Activated naive CD4-positive, alpha-beta T cell (primary cell): ENCODE measurements at places on chromosomes 13 and 19.

DNA sequence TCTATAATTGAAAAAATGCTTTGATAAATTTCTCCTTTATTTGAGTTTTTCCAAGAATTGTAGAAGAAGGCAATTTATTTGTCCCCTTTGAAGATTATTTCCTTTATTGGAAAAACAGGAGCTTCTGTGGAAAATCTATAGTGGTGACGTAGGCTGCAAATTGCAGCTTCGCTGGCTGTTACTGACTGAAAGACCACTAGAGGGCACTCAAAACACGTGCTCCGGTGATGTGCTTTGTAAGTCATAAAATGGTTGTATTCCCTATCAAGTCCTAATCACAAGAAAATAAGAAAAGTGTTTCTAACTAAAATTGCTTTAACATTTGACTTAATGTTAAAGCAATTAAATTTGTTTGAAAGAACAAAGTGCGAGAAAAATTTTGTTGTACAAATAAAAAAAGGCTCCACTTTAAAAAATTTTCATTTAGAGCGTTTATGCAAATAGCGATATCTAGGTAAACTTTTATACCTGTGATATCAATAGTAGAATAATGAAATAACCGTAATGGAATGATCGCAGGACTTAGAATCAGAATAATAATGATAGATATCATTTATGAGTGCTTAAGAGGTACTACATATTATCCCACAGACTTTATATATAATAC is 638.2 kb upstream of the SPRY2 start:
- DNase-seq = no peak

DNA sequence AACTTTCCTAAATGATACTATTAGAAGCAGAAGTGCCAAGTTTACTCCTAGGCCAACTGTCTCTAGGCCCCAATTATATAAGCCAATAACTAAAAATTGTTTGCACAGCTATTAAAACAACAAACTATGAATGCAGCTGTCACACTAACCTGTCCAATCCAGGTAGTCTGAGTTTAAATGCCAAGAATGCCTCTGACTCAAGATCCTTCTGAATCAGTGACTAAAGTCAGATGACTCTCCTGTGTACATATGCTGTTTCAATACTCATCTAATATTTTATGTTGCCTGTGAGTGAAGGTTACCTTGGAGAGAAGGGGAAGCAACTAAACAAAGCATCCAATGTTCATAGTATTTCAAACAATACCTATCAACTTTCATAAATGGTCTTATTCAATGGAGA is 257.0 kb downstream of the ENOX1 start:
- no peak for DNase-seq

DNA sequence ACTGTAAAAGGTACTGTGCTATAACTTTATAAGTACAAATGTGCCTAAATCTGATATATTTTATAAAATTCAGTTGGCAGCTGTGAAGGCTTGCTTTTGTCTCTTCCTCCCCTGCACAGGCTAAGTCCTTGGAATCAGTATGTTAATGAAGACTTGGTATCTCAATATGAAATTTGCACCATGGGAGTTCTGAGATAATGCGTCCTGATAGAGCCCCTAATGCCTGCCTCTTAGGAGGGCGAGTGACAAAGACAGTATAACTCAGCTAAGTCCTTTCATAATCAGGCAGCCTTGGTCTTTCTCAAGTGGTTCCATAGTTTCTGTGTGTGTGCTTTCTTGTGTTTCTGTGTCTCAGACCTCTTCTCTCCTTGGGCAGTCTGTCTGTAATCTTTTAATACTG is 14.7 kb downstream of the LRCH1 start:
- no peak for DNase-seq

- no peak for DNase-seq
Measured at GRCh38 chr13:23586336-23586735, 16.1 kb downstream of the TNFRSF19 start.

- no peak for DNase-seq
Measured at GRCh38 chr19:49356382-49356781, 5.8 kb downstream of the TEAD2 start.

DNA sequence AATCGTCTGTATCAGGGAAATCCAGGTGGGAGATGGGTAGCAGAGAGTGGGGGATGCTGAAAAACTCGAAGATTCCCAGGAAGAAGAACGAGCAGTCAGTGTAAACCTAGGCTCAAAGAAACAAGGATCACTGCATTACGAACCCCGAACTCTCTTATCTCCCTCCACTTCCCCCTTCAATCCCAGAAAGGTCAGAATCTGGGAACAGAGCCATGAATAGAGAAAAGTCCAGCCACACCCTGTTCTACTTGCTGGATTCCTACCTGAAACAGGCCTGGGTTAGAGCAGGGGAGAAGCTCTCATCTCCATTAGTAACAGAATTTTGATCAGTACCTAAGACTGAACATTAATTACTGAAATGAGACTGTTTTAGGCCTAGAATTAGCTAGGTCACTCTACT is 24.4 kb downstream of the EPSTI1 start:
- no peak for DNase-seq

DNA sequence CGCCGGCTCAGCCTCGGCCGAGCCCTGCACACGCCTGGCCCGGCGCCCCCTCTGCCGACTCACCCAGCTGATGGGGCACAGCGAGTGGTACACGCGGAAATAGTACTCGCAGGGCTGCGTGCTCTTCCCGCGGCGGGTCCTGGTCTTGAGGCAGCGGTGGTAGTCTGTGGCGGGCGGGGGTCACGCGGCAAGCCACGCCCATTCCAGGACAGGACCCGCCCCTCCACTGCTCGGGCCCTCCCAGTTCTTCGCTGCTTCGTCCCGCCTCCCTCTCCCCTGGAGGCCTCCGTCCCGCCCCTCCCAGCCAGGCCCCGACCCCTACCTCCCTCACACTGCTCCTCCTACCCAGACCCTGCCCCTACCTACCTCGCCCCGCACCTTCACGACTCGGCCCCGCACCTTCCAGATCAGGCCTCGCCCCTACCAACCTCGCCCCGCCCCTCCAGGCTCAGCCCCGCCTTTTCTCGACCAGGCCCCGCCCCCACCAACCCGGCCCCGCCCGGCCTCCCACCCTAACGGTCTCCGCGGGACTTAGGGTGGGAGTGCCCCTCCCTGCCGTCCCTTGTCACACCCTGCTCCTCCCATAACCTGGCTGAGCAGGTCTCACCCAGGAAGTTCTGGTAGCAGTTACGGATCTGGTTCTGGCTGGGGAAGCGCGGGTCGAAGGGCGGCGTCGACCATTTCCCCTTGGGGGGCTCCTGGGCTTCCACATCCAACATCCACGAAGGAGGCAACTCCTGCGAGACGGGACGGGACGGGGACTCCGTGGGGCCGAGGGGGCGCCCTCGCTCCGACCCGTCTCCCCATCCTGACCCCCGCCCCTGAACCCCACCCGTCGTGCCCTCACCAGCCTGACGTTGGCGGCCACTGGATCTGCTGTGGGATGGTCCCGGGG is 469 bp downstream of the COX6B2 start:
- peak; percentile 55 for DNase-seq

- no peak for DNase-seq
Measured at GRCh38 chr13:95128045-95128643, 173.1 kb downstream of the ABCC4 start.

DNA sequence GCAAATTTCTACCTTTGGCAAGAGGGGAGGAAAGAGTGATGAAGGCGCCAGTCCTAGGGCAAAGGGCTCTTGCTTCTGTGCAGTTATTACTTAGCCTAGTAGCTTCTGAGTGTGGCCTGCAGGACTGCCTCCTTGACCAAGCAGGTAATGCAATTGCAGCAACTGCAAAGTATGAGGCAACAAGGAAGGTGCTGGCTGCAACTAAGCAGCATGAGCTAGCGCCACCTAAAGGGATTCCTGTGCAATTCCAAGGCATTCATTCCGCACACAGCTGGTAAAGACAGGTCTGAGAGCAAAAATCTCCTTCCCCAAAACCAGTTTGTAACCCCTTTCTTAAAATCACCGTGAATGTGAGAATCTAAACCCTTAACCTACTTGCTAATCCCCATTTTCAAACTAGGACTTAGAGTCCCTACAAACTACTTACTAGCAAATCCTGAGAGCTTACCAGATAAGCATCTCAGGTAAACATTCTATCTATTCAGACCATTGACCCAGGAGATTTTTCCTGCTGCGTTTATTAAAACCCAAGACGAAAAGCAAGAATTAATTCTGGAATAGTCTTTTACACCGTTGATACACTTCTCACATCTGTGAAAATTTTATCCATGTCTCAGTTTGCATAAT is 62.9 kb downstream of the DCT start:
- DNase-seq = no peak

GRCh38 chr13:28415994-28416421 is 78.9 kb downstream of the FLT1 start:
- no peak for DNase-seq

DNA sequence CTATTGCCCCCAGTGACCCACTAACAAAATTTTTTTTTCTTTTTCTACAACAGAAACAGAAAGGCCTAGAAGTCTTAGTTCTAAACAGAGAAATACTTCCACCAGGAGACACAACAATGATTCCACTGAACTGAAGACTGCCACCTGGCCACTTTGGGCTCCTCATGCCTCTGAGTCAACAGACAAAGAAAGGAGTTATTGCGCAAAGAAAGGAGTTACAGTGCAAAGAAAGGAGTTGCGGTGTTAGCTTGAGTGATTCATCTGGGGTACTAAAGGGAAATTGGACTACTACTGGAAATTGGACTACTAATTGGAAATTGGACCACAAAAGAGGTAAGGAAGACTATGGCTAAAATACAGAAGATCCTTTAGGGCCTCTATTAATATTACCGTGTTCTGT is 116.6 kb downstream of the PCDH17 start:
- DNase-seq = no peak

DNA sequence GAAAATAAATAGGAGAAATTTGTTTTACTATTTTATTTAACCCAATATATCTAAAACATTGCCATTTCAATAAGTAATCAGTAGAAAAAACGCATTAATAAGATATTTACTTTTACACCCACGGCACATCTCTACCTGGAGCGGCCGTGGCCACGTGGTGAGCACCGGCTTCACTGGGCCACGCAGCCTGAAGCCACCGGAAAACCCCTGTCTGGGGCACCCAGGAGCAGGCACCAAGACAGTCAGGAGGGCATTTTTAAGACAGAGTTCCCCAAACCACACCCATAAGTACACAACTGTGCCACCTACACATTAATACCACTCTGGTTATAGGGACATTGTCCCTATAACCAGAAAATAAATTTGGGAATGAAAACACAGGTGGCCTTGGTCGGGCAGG is 80.9 kb downstream of the SPACA7 start:
- no peak for DNase-seq

DNA sequence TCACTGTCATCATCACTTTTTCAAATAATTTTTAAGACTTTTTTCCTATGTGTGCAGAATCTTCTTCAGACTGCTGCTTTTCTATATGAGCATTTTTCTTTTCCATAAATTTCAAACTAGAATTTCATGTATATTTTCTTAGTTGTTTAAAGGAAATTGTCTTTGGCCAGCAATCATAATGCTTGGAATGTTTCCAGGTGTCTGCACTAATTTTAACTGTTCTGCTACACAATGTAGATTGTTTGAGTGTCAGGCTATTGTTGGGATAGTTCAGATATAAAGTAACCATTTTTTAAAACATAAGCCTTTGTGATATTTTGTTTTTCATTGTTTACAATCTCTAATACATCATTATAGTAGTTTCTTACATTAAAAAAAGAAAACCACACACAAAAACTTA is 1418.5 kb downstream of the EFNB2 start:
- no peak for DNase-seq

- no peak for DNase-seq
Measured at GRCh38 chr13:105847527-105848291, 687.8 kb downstream of the EFNB2 start.

DNA sequence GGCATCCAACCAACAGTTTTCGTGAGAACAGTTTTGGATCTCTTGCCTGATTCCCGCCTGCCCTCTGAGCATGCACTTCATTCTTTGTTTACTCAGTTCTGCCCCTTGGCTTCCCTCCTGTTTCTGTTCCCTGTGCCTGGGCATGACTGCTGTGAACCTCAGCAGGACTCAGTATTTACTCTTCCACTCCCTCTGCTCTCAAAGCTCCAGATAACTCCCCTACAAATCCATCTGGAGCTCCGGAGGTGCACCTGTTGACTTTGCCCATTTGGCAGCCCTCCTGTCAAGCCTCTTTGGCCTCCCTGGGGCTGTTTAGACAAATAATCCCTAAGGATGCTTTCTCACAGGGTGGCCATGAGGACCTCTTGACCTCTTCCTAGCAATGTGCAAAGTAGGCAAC is 34.2 kb upstream of the ARGLU1 start:
- DNase-seq = no peak

DNA sequence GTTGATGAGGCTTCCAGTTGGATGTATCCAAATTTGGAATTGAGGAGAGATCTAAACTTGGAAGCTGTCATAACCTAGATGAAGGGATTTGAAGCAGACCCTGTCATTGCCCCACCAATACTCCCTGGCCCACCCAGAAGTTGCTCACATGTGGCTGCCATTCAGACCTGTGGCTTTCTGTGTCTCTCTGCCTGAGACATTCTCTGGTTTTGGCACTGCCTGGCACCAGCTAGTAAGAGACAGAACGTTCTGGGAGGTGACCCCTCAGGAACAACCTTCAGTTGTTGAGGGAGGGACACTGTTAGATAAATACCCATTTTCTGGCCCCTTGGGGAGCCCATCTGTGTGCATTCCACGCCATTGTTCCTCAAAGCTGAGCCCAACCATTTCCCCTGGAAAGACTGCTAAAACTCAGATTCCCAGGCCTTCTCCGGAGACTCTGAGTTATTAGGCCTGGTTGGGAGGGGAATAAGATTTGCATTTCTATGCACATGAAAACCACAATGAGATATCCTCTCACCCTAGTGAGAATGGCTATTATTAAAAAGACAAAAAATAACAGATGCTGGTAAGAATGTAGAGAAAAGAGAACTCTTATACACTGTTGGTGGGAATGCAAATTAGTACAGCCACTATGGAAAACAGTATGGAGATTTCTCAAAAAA is 290.4 kb downstream of the TSHZ3 start:
- DNase-seq = no peak

DNA sequence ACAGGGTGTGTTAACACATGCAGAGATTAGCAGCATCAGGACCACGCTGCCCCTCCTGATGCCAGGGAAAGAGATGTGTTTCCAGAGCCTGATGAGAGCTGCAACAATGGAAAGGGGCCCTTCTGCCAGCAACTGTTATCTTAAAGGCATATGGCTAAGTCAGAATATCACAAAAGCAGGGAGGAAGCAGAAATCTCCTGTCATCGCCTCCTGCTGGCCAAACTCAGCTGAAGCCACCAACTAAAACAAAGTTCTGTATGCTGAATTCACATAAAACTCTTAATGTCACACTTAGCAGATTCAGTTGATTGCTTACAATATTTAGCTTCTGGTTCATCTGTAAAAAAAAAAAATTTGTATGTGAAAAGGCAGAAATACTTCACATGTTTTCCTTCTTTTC is 178.2 kb downstream of the GPC5 start:
- DNase-seq = no peak

GRCh38 chr19:12867120-12868099 is 13.8 kb downstream of the DNASE2 start:
- DNase-seq = no peak

- no peak for DNase-seq
Measured at GRCh38 chr13:101417043-101417406, 717 bp upstream of the NALCN start.

- no peak for DNase-seq
Measured at GRCh38 chr13:27659145-27659865, 37.6 kb downstream of the POLR1D start.

GRCh38 chr13:112709825-112710783 is 20.3 kb downstream of the ATP11A start:
- no peak for DNase-seq

GRCh38 chr19:5154129-5154798 is 185.4 kb downstream of the KDM4B start:
- DNase-seq = peak; percentile 48
